ENCODE measurements at places on chromosomes 3 and 15. TPM values are rescaled to one million over a fixed set of nuclear protein-coding genes. Genes with fewer than 3 reads are reported as not detected.

The COPG1 gene
- total RNA-seq, result 67.6 TPM

The ALPK3 gene
- 19.1 TPM for total RNA-seq

The COL8A1 gene
- 58.4 TPM for total RNA-seq

The GP5 gene
- not detected for total RNA-seq

GRCh38 chr3:23258110-23258509, 55.0 kb downstream of the UBE2E2 start:
- no peaks in the 10 kb centered on the region for H3K36me3 ChIP-seq
- no peak overlapping the region for H3K4me3 ChIP-seq
- no peak for ATAC-seq
- H3K4me1 ChIP-seq, result no peaks in the 10 kb centered on the region

- H3K4me3 ChIP-seq, result no peak overlapping the region
- peak overlapping the region; percentile 37 for H3K27ac ChIP-seq
- peak; percentile 44 for ATAC-seq
- H3K36me3 ChIP-seq, result no peaks in the 10 kb centered on the region
- no peaks in the 10 kb centered on the region for H3K27me3 ChIP-seq
Observed at GRCh38 chr3:141279077-141279967, 47.7 kb downstream of the PXYLP1 start.

DNA sequence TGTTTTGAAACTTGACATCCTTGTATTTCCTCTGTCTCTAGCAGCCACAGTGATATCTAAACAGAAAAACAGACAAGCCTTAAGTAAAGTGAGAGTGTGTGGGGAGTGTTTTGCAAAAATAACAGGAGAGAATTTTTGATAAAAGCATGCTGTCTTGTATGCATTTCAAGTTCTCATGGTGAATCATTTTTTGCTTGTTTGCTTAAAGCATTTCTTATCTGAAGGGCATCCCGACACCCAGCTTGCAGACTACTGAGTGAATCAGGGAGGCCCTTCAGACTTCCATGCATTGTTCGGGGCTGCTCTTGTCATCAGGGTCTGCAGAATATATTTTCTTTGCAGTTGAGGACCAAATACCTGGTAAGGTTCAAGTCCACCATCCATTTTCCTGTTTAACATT, 8.5 kb downstream of the CGNL1 start:
- peaks cover 4% of the 10 kb centered on the region for H3K4me1 ChIP-seq
- no peaks in the 10 kb centered on the region for H3K27me3 ChIP-seq
- no peak overlapping the region for H3K27ac ChIP-seq

GRCh38 chr15:39096608-39097205, 484.2 kb upstream of the THBS1 start:
- H3K27me3 ChIP-seq, result no peaks in the 10 kb centered on the region
- H3K27ac ChIP-seq, result no peak overlapping the region
- no peaks in the 10 kb centered on the region for H3K36me3 ChIP-seq
- ATAC-seq, result no peak
